ENCODE measurements at places on chromosomes 1 and 21.

GRCh38 chr1:220189750-220190347 lies 82.4 kb downstream of the RAB3GAP2 start:
- peak; percentile 48 for DNase-seq

- DNase-seq = no peak
These were observed 59.9 kb downstream of the SYT6 start for GRCh38 chr1:114093624-114094362.

- no peak for DNase-seq
These were observed 251.8 kb downstream of the RYR2 start for GRCh38 chr1:237293804-237294203.

GRCh38 chr1:39689214-39689613 lies 2.0 kb downstream of the HPCAL4 start:
- no peak for DNase-seq

DNA sequence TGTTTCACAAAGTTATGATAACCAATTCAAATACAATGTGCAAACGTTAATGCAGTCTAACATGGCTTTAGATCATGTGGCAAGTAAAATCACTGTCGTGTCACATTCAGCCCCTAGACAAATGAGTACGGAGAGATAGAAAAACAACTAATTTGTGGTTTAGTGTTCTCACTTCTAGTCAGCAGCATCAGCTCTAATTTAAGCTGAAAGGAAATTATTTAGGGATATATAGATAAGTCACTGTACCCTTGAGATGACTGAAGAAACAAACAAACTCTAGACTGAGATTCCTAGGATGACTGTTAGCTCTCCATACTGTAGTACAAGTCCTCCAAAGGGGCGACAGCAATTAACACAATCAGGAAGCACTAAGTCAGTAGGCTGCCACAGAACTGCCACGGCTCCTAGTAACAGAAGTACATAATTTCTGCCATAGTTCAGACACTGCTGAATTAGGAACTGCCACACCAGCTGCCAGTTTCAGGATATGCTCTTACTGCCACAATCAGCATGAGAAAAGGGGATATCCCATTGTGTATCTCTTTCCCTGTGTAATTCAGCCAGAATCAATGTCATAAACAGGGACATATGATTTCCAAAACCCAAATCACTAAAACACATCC lies 150.4 kb upstream of the NEGR1 start:
- DNase-seq = no peak

DNA sequence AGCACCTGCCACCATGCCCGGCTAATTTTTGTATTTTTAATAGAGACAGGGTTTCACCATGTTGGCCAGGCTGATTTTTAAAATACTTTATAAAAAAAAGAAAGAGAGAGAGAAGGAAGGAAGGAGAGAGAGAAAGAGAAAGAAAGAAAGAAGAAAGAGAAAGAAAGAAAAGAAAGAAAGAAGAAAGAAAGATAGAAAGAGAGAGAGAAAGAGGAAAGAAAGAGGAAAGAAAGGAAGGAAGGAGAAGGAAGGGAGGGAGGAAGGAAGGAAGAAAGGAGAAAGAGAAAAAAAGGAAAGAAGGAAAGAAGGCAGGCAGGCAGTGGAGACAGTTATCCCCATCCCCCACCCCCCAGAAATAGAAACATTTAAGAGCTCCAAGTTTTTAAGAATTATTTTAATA lies 69.9 kb downstream of the TOMM20 start:
- DNase-seq = no peak

GRCh38 chr1:92795166-92795565 lies 10.3 kb upstream of the EVI5 start:
- no peak for DNase-seq

DNA sequence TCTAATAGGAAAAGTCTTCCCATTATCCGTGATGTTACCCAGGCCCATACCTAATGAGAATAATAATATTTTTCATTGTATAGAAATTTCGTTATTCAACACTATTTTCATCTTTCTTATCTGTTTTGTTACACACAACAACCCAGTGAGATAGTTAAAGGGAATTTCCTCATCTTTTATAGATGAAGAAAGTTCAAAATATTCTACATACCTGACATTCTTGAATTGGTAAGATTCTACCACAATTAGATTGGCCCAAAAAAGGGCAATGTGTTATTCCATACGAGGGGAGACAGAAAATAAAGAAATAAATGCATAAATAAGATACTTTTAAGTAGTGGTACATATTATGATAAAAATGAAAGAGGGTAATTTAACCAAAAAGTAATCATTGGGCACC lies 405.5 kb upstream of the ADAMTS5 start:
- no peak for DNase-seq

- DNase-seq = no peak
These were observed 48.1 kb upstream of the BACE2 start for GRCh38 chr21:41119901-41120300.

GRCh38 chr1:161119092-161119903 lies 1.4 kb downstream of the NIT1 start:
- peak; percentile 39 for DNase-seq

- DNase-seq = no peak
These were observed 143.2 kb downstream of the MIS18A start for GRCh38 chr21:32135401-32136363.

DNA sequence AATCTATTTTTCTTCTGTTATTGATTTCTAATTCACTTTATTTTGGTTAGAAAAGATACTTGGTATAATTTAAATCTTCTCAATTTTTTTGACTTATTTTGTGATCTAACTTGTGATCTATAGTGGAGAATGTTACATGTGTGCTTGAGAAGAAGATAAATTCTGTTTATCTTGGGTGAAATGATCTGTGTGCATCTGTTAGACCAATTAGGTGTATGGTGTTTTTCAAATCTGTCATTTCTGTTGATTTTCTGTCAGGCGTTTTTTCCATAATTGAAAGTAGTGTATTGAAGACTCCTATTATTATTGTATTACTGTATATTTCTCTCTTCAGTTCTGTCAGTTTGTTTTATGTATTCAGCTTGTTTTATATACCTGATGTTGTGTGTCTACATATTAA lies 1668.3 kb downstream of the PLA2G4A start:
- no peak for DNase-seq

DNA sequence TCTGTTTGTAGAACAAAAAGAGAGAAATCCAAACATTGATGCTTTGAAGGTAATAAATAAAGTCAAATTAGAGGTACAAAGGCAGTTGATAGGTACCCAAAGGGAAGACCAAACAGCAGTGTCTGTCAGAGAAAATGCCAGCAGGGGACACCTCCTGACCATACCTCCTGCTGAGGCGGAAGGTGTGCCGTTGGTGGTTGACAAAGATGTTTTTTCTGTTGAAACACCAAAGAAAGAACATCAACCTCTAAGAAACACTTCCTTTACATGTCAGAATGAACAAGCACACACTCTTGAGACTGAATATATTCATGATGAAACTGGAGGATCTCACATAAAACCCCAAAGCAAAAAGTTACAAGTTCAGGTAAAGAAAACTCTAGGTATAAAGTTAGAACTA lies 128.3 kb downstream of the MACF1 start:
- no peak for DNase-seq

GRCh38 chr1:9996624-9997582 lies at the start of gene RBP7:
TSS of gene RBP7 (plus strand) at chr1:9997228. CDS start at chr1:9997259, 31 bp downstream.
- DNase-seq = no peak

- no peak for DNase-seq
These were observed 11.9 kb upstream of the CAPN2 start for GRCh38 chr1:223700388-223700918.

- no peak for DNase-seq
These were observed 92.2 kb downstream of the OSBPL9 start for GRCh38 chr1:51708911-51709760.

GRCh38 chr1:7006996-7007871 lies 222.0 kb downstream of the CAMTA1 start:
- no peak for DNase-seq

GRCh38 chr1:99763956-99764355 lies 2.5 kb downstream of the FRRS1 start:
- DNase-seq = no peak

DNA sequence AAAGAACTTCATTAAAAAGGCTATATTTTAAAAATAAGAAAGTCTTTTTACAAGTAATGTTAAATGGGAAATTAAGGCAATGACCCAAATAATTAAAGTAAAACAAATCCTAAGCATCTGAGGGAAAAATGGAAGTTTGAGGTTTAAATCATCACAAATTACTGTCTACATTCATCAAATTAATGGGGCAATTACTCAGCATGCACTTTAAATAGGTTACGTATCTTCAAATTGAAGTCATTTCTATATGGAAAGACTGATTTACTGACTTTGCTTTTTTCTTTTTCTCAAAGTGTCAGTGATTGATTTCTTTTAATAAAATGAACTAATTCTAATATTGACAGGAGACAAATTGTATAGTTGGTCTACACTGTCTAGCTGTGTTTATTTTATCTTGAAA lies 1452.3 kb downstream of the NCAM2 start:
- DNase-seq = no peak

- no peak for DNase-seq
These were observed 1.3 kb upstream of the PBXIP1 start for GRCh38 chr1:154957091-154957657.

DNA sequence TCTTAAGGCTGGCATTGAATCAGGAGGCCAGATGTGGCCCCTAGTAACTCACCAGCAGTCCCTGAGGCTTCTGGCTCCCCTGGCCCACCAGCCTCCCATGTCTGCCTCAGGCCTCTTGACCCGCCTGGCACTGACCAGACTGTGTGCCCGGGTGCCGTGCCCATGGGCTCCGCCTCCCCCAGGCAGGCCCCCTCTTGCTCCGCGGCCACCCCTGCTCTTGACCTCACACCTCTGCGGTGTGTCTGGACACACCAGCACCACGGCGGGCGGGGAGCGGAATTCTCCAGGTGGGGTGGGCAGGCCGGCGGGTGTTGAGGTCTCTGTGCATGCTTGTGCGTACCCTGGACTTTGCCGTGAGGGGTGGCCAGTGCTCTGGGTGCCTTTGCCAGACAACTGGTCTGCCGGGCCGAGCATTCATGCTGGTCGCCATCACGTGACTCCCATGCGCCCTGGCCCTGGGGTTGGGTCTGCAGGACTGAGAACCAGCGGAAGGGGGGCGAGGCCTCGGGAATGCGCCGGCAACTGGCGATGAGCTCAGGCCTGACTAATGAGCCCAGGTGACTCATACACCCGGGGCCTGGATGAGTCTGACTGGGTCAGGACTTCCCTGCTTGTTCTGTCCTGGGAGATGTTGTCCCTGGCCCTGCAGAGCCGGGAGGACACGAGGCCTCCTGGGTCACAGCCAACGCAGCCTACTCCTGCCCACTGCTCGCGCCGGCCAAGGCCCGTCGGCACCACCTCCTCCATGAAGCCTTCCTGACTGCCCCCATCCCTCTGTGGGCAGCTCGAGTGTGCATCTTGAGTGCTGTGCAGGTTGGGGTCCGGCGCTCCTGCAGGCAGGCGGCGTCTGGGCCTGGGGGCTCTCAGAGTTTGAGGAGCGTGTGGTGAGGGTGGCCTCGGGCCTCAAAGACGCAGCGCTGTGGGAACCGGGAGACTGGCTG lies 22.6 kb downstream of the COL18A1 start:
- DNase-seq = no peak

DNA sequence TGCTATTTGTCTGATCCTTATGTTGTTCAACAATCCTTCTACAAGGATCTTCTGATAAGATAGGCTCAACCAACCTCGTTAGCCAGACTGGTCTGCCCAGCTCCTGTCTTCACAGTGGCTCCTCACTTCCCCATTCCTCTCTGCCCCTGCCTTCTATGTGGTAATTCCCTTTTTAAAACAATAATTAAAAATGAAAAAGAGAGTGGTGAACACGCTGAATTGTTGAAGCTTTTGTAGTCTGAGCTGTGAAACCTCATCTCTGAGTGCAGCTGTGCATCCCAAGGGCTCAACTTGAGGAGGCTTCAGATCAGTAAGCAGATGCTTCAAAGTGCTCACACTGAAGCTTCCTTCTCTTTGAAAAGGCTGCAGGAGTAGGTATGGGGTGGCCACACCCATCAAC lies 70.7 kb upstream of the JUN start:
- DNase-seq = no peak

DNA sequence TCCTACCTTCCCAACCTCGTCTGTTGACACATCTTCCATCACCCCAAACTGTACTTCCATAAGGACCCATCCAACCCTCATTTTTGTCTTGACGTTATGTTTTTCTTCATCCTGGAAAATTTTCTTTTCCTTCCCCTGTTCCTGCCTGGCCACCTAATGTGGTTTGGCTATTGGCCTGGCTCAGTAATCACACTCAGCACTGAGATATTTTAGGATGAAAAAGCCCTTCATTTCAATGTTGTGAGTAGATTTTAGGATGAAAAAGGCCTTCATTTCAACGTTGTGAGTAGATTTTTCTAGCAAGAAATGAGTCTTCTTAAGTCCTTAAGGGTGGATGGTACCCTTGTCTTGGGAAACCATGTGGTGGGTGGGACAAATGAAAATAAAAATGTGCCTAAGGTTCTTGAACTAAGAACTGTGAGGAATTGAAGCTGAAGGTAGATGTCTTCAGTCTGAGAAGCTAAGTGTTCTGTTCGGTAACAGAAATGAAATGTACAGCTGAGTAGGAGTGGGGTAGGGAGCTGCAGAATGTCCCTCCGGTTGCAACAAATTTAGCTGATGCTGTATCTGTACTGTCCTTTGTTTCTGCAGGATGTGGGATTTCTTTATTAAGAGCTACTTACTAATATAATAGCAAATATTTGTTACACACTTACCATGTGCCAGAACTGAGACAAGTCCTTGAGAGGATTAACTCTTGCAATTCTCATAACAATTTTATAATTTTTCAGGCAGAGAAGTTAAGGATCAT lies 36.1 kb downstream of the DNTTIP2 start:
- DNase-seq = no peak

- peak; percentile 91 for DNase-seq
These were observed 95.4 kb downstream of the RNF220 start for GRCh38 chr1:44500181-44501046.

DNA sequence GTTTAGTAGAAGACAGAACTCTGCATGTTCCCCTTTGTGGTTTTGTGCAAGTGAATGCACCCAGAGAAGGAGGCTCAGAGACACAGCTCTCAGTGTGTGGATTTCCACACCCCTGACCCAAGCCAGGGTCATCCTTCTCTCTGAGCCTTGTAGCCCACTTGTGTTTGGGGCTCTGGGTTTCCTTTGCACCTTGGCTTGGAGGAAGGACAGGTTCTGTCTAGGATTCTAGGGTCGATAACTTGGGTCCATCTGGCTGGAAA lies 27.2 kb downstream of the MYOG start:
- DNase-seq = peak; percentile 35

All from pons (tissue), 1 donor.